ENCODE measurements at places on chromosomes 5 and 9.

DNA sequence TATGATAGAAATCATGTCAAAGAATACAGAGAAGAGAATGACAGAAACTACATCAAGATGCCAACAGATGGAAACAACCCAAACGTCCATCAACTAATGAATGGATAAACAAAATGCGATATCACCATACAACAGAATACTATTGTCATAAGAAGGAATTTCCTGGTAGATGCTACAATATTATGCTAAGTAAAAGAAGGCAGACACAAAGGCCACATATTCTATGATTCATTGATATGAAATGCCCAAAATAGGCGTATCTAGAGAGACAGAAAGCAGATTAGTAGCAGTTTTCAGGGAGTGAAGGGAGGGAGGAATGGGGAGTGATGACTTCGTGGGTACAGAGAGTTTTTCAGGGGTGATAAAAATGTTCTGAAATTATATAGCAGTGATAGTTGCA, 58.3 kb upstream of the AKNA start:
- no peak for DNase-seq

DNA sequence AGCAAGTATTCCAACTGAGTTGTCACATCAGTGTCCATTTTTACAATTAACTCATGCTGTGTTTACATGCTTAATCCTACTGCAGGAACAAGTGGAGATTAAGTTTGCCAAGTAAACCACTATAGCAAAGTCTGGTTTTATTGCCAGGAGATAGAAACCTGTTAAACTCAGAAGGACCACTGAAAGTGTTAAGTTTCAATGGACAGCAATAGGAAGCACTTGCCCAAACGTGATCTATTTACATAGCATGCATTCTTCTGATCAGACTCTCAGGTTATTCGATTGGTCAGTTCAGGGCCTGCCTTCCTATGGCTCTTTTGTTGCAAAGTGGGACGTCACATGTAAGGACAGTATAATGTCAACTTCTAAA, 28.0 kb upstream of the IFNK start:
- DNase-seq = no peak

DNA sequence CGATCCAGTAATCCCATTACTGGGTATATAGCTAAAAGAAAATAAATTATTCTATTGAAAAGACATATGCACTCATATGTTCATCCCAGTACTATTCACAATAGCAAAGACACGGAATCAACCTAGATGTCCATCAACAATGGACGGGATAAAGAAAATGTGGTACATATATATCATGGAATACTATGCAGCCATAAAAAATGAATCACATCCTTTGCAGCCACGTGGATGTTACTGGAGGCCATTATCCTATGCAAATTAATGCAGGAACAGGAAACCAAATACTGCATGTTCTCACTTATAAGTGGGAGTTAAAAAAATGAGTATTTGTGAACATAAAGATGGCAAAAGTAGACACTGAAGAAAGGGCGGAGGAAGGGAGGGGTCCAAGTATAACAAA, 16.6 kb upstream of the IRGM start:
- DNase-seq = no peak

DNA sequence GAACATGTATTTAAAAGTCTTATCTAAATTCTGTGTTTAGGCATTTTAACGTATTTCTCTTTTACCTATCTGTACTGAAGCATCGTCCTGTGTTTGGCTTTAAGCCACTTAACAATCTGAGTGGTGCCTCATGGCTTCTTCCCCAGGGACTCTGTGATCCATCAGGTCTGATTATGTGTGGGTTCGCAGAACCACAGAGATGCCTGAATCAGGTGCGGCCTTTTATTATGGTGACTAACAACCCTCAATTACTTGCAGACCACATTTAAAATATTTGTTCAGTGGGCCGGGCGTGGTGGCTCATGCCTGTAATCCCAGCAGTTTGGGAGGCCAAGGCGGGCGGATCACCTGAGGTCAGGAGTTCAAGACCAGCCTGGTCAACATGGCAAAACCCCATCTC, 39.6 kb upstream of the SAP30L start:
- DNase-seq = no peak

- DNase-seq = no peak
Observed at GRCh38 chr5:36334315-36334714, 32.6 kb upstream of the RANBP3L start.

GRCh38 chr9:32404402-32404801, 20.0 kb downstream of the ACO1 start:
- no peak for DNase-seq

Measured in COR-L47 (cell line).